NCI-H1436 treated with DMSO at 0.1 percent for 48 hours (cell line): ENCODE measurements at places on chromosomes 7 and 10.

- DNase-seq, result no peak
These were observed 285.1 kb upstream of the PHF14 start for GRCh38 chr7:10688544-10688943.

DNA sequence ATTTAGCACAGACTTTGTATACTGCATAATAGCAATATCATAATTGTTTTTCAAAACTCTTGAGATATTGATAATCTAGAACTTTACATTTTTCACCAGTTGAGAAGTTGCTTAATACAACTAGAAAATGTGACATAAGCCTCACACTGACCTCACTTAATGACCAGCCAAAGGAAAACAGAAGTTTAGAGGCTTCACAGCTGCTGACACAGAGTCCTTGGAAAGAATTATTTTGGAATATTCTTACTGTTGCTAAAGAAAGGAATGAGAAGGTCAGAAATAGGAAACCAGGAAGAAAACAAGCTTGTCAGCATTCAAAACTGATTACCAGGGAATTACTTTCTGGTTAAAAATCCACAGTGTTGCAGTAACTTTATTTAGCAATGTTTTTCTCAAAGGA is 35.5 kb upstream of the WASL start:
- no peak for DNase-seq

DNA sequence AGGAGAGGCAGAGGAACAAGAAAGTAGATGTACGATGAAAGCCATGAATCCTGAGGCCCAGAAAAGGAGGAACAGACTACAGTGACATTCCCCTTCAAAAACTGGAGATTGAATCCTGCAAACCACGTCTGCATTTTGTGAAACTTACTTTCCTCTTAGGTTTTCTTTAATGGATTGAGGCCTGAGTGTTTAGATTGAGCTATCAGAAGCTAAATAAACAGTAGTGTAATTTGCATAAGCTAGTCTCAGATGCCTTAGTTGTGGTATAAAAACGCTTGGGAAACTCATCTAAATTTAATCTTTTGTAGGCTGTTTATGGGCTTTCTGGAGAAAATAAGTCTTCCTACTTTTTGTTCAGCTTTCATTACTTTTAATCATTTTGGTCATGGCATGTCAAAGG is 94.8 kb upstream of the HDAC9 start:
- no peak for DNase-seq

GRCh38 chr7:117982071-117983055 is 109.1 kb upstream of the CTTNBP2 start:
- no peak for DNase-seq

GRCh38 chr7:132386201-132386681 is 190.0 kb downstream of the PLXNA4 start:
- DNase-seq, result no peak

- no peak for DNase-seq
These were observed 81.6 kb upstream of the CHST15 start for GRCh38 chr10:124174673-124175645.

GRCh38 chr7:100369105-100369504 is 4.2 kb upstream of the PILRA start:
- no peak for DNase-seq

GRCh38 chr7:28579571-28579970 is 167.3 kb downstream of the CREB5 start:
- no peak for DNase-seq

- DNase-seq, result no peak
These were observed 77.9 kb downstream of the MAD1L1 start for GRCh38 chr7:2154831-2155230.

DNA sequence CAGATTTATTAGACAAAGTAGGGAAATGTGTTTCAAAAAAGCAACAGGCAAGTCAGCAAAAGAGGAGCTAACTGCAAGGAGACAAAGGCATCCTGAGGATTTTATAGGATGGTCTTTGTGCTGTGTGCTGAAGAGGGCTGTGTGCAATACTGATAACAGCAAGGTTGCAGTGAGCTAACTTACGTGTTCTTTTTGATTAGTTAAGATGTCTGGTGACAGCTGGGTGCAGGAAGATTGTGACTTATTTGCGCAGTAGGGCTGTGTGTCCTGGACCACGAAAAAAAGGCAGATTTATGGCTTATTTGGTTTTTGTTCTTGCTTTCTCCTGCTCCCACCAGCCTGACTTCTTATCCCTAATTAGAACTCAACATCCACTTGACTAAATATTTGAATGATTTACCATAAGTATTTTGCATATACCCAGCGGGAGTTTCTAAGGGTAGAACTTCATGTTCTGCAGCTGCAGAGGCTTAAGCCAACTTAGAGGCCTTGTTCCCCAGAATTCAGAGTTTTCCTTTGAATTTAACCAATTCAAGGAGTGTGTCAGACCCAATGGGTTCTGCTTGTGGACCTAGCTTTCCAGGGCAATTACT is 119.0 kb downstream of the ANKRD26 start:
- DNase-seq, result no peak

GRCh38 chr7:38311329-38311937 is 38.0 kb upstream of the TARP start:
- no peak for DNase-seq

DNA sequence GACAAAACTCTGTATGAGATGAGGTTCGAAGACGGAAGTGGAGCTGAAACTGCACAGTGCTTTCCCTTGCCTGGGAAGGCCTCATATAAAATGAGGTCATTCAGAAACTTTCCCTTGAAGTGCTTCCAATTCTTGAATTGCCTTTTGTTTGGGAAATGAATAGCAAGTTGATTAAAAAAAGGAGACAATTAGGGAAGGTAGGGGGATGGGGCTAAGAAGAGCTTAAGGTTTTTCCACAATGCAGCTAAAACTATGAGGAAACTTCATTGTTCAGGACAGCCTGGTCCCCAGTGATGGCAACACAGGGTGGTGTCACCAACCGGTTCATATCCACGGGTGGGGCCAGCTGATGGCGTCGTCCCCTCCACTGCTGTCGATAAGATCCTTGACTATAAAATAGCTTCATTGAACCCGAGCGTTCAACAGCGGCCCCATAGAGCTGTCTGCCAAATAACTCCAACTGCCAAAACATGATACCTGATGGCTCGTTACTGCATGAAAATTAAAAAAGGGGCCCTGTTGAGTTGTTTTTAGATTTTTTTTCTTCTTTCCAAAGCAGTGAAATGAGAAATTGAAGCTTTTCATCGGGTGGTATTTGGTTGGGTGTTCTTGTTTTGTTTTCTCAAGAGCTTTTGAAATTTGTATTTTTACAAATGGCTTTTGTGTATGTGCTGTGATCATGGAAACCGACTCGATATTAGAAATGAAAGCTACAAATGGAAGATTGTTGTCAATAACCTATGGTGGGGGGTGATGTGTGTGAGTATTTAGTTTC is 2.8 kb upstream of the CELF2 start:
- DNase-seq, result no peak

DNA sequence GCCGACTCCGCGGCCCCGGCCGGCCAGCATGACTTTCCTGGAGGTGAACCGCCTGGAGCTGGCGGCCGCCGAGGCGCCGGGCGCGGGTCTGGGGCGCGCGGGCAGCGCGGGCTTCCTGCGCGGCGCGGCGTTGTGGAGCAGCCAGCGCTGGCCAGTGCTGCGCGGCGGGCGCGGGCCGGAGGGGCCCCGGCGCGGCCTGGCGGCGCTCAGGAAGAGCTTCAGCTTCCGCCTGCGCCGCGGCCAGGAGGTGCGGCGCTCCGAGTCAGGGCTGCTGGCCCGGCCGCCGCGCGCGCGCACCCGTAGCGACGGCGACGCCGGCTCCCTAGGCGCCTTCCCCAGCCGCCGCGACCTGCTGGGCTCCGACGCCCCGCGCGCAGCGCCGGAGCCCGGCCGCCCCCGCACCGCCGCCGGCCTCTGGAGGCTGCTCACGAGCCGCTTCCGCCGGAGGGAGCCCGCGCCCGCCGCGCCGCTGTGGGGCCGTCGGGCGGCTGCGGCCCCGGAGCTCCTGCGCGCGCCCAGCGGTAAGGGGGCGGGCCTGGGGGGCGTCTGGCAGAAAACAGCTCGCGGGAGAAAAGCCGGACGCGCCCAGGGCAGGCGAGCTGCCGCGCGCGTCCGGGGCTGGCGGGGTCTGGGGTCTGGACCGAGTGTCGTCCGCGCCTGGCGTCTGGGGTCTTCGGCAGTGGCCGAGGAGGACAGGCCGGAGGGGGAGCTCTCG is 29.0 kb downstream of the AGAP3 start:
- DNase-seq, result no peak

- no peak for DNase-seq
These were observed 647.6 kb downstream of the TNS3 start for GRCh38 chr7:46934198-46934825.

DNA sequence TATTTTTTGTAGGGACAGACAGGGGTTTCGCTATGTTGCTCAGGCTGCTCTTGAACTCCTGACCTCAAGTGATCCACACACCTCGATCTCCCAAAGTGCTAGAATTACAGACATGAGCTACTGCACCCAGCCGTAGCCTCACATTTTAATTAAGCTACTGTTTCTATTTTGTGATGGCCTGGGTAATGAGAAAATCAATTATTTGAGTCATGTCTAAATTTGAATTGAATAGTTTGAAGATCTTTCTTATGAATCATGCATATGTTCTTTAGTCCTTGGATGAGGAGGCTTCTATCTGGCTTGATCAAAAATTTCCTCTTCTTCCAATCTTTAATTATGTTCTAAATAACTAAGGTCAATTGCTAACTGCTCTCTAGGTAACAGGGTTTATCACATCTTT is 175.0 kb downstream of the REEP3 start:
- no peak for DNase-seq

DNA sequence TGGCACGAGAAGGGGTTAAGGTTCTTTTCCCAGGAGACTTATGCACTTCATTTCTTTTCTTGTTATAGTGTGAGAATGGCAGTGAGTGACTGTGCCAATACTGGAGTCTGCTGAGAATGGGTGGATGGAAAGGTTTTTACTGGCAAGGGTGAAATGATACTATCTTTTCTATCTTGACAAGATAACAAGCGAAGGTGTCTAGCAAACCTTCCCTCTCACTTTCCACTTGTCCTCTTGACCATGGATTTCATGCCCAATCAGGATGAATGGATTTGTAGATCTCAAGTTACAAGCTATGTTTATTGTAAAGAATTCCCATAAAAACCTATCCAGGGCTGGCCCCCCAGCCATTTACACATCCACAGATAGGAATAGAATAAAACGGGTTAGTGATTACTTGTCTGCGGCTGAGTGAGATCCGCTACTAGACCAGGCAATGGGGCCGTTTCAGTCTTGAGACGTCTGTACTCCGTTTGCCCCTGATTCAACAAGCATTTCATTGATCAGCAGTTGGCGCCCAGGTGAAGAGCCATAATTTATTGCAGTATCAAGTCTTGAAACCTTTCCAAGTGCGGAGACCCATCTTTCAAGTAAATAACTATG is 152.6 kb downstream of the PRKCQ start:
- no peak for DNase-seq

DNA sequence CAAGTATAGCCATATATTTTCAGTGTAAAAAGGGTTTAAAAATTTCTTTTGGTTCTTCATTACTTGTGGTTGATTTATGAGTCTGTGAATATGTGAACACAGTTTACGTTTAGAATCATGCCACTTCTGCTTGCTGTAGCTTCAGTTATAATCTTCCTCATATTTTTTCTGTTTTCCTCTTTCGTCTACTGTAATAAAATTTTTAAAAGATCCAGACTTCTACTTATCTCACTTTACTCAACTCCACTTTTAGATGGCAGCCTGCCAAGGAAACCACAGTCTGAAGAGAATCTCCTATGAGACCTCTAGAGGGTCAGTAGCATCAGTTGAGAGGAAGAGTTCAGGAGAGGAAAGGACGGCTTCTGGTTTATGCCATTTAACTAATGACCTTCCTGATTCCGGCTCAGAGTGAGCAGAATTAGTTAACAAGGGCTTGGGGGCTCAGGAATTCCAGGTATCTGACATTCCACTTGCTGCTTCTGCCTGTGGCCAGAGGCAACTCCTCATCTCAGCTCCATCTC is 21.4 kb downstream of the CREB5 start:
- DNase-seq, result no peak

DNA sequence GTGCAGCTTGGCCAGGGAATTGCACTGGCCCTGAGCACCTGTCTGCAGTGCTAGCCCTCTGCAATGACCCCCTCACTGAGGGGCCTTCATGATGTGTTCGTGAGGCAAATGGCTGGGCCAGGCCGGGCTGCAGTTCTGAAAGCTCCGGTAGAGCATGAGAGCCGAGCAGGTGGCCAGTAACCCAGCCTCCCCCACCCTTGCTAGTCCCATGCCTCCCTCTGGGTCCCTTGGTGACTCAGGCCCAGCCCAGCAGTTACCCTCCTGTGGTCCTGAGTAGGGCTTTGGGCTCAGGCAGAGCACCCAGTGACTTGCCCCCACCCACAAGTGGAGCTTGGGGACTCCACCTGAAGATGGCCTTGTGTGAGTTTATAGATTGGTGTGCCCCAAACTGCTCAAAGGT is 16.1 kb upstream of the CSGALNACT2 start:
- no peak for DNase-seq

DNA sequence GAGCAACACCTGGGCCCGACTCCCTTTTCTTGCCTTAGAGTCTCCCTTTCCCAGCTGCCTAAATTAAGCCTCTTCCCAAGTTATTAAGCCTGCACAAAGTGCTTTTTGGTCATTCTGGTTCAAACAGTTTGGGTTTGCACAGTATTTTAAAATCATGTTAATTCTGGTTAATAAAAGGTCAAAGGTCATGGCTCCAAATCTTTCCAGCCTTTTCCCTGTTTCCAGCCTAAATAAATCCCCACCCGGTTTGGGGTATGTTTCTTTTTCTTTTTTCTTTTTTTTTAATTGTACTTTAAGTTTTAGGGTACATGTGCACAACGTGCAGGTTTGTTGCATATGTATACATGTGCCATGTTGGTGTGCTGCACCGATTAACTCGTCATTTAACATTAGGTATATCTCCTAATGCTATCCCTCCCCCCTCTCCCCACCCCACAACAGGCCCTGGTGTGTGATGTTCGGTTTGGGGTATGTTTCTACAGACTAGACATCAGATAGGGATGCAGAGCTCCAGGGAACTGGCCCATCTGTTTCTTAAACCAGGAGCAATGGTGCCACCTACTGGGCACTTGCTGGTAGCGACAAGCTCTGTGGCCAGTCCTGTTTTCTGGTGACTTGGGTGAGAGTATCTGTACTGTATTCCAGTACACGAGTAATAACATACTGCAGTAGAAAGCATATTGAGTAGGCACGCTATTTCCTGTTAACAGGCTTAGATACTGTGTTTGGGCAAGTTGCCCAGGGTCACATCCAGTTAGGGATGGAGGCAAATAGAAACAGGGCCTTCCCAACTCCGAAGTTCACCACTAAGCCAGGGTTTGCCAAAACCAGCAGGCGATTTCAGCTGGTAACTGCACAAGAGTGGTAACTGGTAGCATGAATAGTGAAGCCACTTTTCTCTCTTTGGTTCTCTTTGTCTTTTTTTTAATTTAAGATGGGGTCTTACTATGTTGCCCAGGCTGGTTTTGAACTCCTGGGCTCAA is 60.6 kb upstream of the TRIM8 start:
- DNase-seq, result peak; percentile 6

GRCh38 chr10:11678074-11678793 is 63.9 kb upstream of the ECHDC3 start:
- DNase-seq, result no peak
